ENCODE measurements at places on chromosomes 11 and 22.

GRCh38 chr11:127651175-127651887 lies 650.8 kb upstream of the KIRREL3 start:
- DNase-seq, result no peak

GRCh38 chr11:72758304-72758689 lies 6.1 kb upstream of the ARAP1 start:
- DNase-seq, result no peak

DNA sequence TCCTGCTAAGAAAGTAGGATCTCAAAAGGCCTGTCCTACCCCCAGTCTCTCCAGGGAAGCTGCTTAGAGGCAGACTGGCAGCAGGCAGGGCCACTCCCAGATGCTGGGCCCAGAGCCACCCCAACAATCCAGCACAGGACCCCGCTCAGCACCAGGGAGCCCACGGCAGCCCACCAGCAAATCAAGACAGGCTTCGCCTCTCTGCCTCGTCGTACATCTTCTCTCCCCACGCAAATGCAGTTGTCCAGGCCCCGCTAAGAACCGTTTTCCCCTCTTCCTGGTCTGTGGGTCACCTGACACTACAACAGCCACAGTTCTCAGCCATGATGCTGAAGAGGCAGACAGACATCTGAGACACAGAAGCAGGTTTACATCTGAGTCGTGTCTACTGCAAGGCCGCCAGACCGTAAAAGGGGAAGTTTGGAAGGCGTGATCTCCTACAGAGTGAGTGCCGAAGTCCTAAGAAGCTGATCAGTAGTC lies 51.1 kb downstream of the IGSF9B start:
- DNase-seq, result no peak

DNA sequence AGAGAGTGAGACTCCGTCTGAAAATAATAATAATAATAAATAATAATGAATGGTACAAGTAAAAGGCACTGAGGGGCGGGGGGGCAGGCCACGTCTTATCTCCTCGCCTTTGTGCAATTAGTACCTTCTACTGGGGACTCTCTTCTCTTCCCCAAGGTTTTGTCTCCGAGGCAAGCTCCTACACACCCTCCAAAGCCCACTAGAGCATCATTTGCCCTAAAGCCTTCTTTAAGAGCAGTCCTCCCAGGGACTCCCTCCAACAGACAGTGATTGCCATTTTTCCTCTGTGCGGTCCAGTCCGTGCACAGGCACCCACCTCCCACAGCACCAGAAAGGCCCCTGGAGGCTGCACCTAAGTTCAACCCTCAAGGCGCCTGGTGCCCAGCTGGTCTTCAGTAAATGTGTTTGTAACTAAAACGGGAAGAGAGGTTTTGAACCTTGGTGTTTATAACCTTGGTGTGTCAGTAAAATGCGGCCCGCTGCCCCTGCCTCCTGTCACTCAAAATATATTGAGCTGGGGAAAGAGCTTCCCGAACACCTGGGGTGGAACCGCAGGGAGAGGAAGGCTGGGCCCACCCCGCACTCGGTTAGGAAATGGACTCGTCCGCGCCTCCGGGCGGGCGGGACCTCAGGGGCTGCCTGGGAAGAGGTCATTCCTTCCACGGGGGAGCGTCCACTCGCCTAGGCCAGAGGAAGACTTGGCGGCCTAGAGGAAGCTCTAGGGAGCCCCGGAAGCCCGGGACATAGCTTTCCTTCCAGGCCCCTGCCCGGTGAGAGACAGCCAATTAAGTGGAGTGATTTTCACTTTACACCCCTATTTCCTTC lies 4.7 kb upstream of the KDELR3 start:
- no peak for DNase-seq

- no peak for DNase-seq
Observed at GRCh38 chr11:30125456-30125855, 105.4 kb upstream of the FSHB start.

DNA sequence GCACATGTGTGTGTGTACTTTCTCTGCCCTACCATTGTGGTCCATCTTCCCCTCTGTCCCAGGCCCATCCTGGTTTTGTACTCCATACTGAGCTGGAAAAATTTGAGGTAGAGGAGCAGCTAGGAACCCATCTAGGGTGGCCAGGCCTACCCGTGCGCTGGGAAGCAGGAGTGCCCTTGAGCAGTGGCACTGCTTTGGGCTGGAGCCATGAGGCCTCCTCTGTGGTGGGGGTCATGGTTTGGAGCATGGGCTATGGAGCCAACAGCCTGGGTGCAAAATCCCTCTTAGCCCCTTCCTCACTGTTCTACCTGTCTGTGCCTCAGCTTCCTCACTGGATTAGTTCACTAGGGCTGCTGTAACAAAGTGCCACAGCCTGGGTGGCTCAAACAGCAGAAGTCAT lies 21.9 kb upstream of the ALG8 start:
- no peak for DNase-seq

DNA sequence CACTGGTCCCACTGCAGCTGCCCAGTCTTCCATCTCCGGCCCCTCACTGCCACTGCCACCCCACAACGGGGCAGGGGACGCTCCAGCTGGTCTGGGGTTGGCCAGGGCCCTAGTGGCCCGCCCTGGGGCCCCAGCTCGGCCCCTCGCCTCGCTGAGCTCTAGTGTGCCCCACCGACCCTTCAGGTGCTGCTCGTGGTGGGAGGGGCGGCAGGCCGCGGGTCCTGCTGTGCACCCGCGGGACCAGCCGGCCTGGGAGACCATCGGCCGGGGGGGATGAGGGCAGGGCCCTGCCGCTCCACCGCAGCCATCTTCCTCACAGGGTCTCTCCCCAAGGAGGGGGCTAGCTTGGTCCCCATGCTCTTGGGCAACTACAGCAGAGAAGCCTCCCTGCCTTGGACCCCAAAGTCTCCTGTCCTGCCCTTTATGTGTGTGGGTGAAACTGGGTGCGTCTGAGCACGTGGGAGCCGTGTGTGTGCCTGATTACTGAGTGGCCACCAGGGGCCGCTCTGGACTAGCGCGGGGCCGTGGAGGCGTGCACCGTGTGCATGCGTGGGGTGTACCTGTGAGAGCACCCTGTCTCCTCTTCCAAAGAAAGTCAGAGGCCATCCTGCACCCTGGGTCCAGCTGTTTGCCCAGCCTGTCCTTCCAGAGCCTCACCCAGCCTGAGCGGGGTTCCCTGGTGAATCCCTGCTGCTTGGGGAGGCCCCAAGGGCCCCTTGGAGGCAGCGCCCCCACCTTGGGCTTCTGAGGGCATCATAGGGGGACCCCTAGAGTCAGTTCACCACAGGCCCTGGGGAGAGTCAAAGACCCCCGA lies 6.0 kb upstream of the ACR start:
- peak; percentile 39 for DNase-seq
